ENCODE measurements at places on chromosomes 13 and 19.

GRCh38 chr13:60925686-60926085, 490.0 kb downstream of the PCDH20 start:
- no peak for DNase-seq

- DNase-seq, result peak; percentile 32
Measured at GRCh38 chr19:55486971-55487923, 989 bp upstream of the SSC5D start.

DNA sequence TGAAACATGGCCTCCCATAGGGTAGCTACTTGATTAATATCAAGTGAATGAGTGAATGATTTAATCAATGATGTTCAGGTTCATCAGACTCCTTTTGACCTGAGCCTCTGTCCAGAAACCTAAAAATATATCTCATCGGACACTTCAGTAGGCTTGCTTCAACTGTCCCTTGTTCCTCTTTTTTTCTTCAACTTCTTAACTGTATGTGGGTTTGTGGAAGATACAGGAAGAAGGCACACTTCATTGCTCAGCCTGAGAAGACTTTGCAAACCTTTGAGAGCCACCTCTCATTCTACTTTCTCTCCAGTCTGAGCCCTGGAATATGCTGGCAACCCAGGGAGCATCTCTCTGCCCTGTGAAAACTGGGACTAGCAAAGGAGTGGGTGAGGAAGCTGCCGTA, 557.0 kb downstream of the FGF9 start:
- no peak for DNase-seq

DNA sequence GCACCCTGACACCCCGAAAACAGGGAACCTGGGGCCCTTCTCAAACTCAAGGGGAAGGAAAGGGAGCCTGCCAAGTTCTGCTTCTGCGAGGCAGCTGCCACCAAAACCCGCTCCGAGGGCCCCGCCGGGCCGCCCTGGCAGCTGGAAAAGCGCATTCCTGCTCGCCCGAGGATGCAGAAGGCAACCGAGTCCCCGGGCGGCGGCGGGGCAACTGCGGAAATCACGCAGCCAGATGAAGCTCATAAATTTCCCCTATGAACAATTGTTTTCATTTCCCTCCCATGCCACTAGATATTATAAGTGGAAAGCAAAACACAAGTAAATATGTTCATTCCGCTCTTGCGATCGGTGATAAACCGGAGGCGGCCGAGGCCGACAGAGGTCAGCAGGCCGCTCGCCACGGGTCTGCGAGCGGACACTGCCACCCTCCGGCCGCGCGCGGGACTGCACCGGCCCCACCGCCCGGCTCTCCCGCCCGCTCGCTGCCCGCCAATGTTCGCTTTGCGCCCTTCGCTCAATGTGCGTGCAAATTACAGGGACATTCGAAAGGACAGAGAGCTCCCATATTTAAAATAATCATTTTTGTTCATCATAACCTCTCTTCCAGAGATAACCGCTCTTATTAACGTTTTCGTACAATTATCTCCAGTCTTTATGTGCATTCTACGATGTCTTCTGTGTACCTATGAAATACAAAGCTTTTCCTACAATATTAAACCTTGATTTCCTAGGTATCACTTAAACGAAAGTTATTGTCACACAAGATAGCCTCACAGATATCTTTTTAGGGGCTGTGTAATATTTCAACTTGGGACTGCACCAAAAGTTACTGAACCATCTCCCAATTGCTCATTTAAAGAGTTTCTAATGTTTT, 120.8 kb upstream of the ZNF507 start:
- DNase-seq, result peak; percentile 84

- no peak for DNase-seq
Measured at GRCh38 chr19:18663940-18664530, 19.4 kb upstream of the CRTC1 start.

DNA sequence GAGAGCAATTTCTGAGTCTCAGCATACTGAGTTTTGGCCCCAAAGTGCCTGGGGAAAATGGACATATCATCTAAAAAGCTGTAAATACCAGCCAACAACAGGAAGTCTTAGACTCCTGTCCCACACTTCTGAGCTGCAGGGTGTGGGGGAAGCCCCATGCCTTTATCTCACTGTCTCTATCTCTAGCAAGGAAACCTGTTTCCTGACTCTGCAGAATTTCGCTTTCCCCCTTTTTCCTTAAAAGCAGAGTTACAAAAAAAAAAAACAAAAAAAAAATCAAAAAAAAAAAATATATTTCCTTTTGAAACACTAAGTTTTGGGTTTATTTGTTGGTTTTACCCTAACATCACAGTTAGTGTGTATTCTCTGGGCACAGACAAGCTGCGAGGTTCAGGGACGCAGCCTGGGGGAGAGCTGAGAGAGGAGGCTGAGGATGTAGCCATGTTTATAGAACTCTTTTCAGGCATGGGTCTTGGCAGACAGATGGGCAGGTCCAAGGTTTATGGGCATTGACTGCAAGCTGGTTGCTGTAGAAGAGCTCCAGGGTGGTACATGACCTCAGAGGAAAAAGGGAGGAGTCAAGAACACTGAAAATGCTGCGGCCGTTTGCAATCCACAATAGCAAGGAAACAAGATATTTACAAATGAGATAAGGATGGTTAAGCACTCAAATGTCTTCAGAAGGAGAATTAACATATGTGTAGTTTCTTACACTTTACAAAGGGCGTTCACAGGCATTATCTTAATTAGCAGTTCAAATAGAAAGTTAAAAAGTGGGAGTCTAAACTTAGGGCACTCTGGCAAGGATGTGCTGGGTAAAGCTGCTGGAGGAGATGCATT, 4.9 kb downstream of the MBNL2 start:
- DNase-seq, result peak; percentile 12

- DNase-seq, result no peak
Measured at GRCh38 chr13:20219577-20219976, 12.5 kb downstream of the GJB6 start.

GRCh38 chr19:42285541-42285941, 16.4 kb upstream of the PRR19 start:
- DNase-seq, result no peak

- DNase-seq, result no peak
Measured at GRCh38 chr19:30587869-30588268, 215.7 kb downstream of the ZNF536 start.
